ENCODE measurements at places on chromosomes 2 and 18. TPM values are rescaled to one million over a fixed set of nuclear protein-coding genes. Genes with fewer than 3 reads are reported as not detected.

- H3K27ac ChIP-seq = no peak overlapping the region
- DNase-seq = no peak
- no peaks in the 10 kb centered on the region for H3K4me1 ChIP-seq
- H3K36me3 ChIP-seq = no peaks in the 10 kb centered on the region
- no peaks in the 10 kb centered on the region for H3K27me3 ChIP-seq
- no peak overlapping the region for H3K4me3 ChIP-seq
Observed at GRCh38 chr18:74128159-74128558, 19.5 kb downstream of the FBXO15 start.

DNA sequence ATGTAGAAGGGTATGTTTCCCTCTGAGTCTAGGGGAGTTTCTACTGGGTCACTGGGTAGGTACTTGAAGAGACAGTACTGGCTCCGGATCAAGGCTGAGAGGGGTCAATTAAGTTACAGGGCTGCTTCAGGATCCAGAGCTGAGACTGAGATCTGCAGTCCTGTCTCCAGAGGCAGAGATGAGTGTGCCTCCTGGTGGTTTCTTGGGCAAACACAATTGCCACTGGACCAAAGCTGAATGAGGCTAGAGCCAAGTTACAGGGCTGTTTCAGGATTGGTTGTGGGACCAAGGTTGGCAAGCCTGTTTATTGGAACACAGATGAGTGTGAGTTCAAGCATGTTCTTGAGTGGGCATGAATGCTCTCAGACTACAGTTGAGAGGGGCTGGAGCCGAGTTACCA is 157.9 kb downstream of the ADCYAP1 start:
- H3K4me1 ChIP-seq = no peaks in the 10 kb centered on the region
- H3K4me3 ChIP-seq = no peak overlapping the region
- H3K27ac ChIP-seq = no peak overlapping the region
- DNase-seq = peak; percentile 65
- H3K27me3 ChIP-seq = no peaks in the 10 kb centered on the region
- no peaks in the 10 kb centered on the region for H3K36me3 ChIP-seq

GRCh38 chr2:230411570-230412370 is 4.2 kb upstream of the SP100 start:
- no peaks in the 10 kb centered on the region for H3K4me1 ChIP-seq
- H3K27me3 ChIP-seq = peaks cover 4% of the 10 kb centered on the region
- peak overlapping the region; percentile 85 for H3K4me3 ChIP-seq
- H3K27ac ChIP-seq = no peak overlapping the region
- peak; percentile 65 for DNase-seq

- no peak overlapping the region for H3K27ac ChIP-seq
- H3K4me1 ChIP-seq = no peaks in the 10 kb centered on the region
- H3K27me3 ChIP-seq = no peaks in the 10 kb centered on the region
- peaks cover 14% of the 10 kb centered on the region for H3K36me3 ChIP-seq
Observed at GRCh38 chr2:3420769-3421397, 41.4 kb downstream of the TRAPPC12 start.

C2orf15 gene
- total RNA-seq = 6.2 TPM

DNA sequence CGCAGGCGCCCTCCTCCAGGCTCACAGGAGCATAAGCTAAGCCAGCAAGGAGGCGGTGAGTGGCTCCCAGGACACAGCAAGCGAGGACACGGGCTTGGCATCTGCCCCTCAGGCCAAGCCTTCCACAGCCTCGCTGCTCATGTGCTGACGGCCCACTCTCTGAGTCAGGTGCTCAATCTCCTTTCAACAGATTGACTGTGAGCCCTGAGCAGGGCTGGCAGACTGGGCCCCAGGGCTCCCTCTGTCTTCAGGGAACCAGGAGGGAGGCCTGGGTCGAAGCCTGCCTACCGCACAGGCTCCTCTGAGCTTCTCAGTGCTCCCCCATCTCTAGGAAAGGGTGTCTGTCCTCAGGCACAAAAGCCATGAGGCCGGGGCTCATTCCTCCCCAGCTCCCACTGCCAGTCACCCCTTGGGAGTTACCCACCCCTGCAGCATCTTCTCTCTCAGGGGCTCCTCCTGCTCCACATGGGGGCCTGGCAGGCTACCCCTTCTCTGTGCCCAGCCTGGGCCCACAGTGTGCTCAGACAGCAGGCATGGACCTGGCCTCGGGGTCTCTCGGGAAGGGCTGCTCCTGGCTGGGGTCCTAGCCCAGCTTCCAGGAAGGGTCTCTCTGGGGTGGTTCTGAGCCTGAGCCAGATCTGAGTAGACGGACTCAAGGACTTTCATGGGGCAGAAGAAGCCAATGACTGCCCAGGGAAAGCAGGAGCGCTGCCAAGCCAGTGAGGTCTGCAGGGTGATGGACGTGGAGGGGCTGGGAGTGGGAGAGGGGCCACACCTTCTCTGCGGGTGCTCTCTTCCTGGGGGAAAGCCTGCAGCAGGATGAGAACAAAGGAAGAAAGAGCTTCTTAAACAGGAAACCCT is 138.0 kb upstream of the GPC1 start:
- H3K36me3 ChIP-seq = no peaks in the 10 kb centered on the region
- H3K4me3 ChIP-seq = no peak overlapping the region
- DNase-seq = no peak
- no peaks in the 10 kb centered on the region for H3K27me3 ChIP-seq
- no peak overlapping the region for H3K27ac ChIP-seq
- no peaks in the 10 kb centered on the region for H3K4me1 ChIP-seq

- no peak overlapping the region for H3K27ac ChIP-seq
- H3K4me1 ChIP-seq = peaks cover 4% of the 10 kb centered on the region
- no peak for DNase-seq
Observed at GRCh38 chr2:174263997-174264396, 15.7 kb upstream of the OLA1 start.

All from H9 (cell line).